Stimulated activated CD8-positive, alpha-beta memory T cell treated with anti-CD3 and anti-CD28 coated beads, Interleukin-7, amount 100 ng/mL, for 1 hour (primary cell): ENCODE measurements at places on chromosomes 7 and 10.
A peak's percentile ranks its signal among the peaks of the same experiment; 100 is the strongest.

DNA sequence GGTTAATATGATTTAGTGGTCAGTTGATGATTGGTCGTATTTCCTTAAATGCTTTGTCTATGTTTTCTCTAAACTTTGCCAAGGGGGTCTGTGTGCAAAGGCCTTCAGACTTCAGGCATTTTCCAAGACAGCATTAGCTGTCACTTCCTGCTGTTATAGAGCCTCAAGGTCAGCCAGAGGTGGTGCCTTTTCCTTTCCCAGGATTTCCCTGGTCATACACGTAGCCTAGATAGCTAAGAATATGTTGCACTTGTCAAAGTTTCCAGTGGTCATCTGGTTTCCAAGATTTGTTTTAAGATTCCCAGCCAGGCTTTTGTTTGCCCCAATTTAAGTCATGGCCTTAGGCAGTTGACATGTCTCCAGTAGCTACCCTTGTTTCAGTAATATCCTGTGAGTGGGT, 133.2 kb upstream of the IGFBP3 start:
- no peak for DNase-seq

GRCh38 chr7:121322460-121322859, 6.3 kb upstream of the WNT16 start:
- DNase-seq, result no peak

DNA sequence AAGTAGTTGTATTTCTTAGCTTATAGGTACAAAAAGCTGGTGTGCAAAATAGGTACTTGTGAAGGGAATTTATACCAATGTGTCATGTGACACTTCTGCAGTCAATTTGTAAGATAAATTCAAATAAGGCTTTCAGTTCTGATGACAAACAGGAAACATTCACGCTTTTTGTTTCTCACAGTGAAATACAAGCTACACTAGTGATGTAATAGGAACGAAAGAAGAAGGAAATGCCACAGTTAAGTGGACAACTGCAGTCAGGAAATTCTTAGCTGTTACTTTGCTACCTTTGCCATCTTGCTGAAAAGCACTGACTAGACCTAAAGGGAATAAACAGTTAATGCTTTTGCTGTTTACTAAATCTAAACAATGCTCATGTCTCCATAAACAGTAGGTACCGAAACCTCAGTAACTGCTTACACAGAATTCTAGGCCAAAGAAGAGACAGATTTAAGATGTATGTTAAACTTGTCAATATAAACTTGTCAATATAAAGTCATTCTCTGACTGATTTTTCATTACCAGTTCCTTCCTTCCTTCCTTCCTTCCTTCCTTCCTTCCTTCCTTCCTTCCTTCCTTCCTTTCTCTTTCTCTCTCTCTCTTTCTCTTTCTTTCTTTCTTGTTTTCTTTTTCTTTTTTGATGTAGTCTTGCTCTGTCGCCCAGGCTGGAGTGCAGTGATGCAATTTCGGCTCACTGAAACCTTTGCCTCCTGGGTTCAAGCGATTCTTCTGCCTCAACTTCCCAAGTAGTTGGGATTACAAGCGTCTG, 10.1 kb downstream of the OTUD1 start:
- DNase-seq, result no peak

- peak; percentile 72 for DNase-seq
These were observed 98.6 kb downstream of the GRK5 start for GRCh38 chr10:119305860-119306513.

GRCh38 chr7:84328571-84328970, 134.0 kb upstream of the SEMA3A start:
- DNase-seq, result no peak

GRCh38 chr10:13161857-13162271, 506 bp downstream of the MCM10 start:
- DNase-seq, result no peak
